Activated T-cell treated with anti-CD3 and anti-CD28 coated beads, Interleukin-2, amount 50 U/mL, for 1 hour (primary cell): ENCODE measurements at places on chromosomes 1 and 21.

DNA sequence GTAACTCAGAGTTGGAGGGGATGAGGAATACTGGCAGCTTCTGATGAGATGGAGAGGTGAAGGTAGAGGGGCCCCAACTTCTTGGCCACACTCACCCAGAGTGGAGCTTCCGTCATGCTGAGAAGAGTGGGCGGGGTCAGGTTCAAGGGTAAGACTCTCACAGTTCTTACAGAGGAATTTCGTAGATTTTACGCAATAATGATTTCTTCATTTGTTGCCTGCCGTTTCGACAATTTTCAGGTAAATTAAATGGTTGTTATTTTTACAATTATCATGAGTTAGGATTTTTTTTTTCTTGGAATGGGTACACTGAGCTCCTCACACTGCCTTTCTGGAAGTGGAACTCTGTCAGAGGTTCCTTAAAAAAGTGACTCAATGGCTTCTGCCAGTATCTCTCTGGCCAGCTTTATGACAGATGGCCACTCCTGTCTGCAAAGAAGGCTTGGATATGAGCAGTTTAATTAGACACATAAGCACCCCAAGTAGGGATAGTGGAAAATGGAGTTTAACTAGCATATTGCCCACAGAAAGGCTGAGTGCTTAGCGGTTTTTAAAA lies 13.8 kb upstream of the NLRP3 start:
- DNase-seq: no peak

- no peak for DNase-seq
Observed at GRCh38 chr21:46639489-46640386, 4.3 kb downstream of the PRMT2 start.

DNA sequence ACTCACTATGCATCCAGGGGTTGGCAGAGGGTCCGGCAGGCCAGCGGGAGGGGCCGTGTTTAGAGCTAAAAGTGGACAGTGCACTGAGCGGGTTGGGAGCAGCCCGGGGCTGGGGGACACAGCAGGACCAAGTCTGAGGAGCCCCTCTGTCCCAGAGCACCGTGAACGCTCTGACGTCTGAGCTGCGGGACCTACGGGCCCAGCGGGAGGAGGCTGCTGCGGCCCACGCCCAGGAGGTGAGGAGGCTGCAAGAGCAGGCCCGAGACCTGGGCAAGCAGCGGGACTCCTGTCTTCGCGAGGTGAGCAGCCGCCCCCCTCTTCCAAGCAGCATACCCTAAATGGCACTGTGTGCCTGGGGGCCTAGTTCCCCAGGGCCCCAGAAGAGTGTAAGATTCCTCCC lies 25.8 kb downstream of the MFAP2 start:
- DNase-seq: no peak

DNA sequence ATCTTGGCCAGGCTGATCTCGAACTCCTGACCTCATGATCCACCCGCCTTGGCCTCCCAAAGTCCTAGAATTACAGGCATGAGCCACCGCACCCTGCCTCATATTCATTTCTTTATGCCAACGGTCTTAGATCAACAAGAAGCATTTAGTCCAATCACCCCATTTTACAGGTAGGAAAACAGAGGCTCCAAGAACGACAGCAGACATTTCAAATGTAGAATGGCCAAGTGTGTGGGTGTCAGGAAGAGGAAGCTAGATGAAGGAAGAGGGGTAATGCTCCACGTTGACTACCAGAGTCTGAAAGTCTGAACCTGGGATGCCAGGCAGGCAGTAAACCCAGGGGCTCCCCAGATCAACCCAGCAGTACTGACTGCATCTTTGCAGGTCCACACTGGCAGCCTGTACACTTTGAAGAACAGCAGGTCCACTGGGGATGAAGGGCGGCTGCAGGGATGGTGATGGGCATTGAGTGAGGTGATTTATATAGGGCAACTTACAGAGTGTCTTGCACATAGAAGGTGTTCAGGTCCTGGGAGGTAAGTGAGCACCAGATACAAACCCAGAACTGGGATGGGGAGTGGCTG lies 120.2 kb downstream of the EPHB2 start:
- DNase-seq: no peak

DNA sequence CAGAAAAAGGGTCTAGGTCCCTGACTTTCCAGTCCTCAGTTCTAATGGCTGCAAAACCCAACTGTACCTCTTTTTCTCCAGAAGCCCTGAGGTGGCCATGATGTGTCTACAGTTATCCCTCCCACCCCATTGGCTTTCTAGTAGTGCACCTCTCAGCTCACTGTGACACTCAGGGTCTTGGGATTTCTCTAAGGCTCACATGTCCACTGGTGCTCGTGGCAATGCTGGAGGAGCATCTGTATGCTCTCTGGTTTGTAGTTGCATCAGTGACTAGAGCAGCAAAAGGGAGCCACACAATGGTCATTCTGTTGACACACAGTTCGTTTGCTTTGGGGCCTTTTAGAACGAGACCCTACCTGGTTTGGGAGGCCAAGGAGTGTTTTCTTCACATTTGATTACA lies 81.6 kb upstream of the SYT6 start:
- DNase-seq: no peak

- DNase-seq: no peak
Observed at GRCh38 chr21:29302359-29302875, 3.7 kb downstream of the BACH1 start.

- DNase-seq: no peak
Observed at GRCh38 chr1:56496821-56497772, 82.3 kb downstream of the PLPP3 start.

GRCh38 chr1:223394242-223394641 lies 1.0 kb downstream of the CCDC185 start:
- DNase-seq: no peak

GRCh38 chr1:113551728-113552127 lies 161.4 kb downstream of the MAGI3 start:
- no peak for DNase-seq

- no peak for DNase-seq
Observed at GRCh38 chr1:202251424-202252256, 58.0 kb downstream of the LGR6 start.

- no peak for DNase-seq
Observed at GRCh38 chr21:31897311-31897710, 24.5 kb downstream of the HUNK start.

DNA sequence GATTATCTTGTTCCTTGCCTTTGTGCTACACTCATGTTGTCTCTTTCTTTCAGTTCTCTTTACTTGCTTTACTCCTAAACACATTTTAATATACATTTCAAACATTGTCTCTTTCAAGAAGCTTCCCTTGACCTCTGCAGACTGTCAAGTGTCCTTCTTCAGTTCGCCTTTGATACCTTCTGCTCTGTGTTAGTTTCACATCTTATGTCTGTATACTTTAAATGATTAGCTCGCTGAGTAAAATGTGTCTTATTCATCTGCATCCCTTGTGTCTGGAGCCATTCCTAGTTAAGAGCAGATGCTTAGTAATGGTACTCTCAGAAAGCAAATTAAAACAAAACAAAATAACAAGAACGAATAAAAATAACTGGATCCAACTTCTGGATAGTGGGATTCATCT lies 303.3 kb downstream of the S1PR1 start:
- DNase-seq: no peak

DNA sequence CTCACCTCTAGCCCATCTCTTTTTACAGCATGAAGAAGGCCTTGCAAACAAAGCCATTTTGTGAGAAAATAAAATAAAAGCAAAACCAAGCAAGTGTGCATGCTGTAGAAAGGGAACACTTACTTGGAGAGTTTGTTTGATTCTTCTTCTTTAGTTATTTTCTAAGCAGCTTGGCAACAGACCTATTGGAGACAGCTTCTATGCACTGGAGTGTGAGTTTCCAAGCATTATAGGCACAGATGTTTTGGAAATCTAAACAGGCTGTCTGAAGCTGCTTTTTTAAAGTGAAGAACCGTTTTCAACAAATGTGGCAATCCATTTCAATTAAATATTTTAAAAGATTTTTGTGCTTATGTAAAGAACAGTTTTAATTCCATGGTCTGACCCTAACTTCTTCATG lies 76.6 kb downstream of the NGF start:
- no peak for DNase-seq

DNA sequence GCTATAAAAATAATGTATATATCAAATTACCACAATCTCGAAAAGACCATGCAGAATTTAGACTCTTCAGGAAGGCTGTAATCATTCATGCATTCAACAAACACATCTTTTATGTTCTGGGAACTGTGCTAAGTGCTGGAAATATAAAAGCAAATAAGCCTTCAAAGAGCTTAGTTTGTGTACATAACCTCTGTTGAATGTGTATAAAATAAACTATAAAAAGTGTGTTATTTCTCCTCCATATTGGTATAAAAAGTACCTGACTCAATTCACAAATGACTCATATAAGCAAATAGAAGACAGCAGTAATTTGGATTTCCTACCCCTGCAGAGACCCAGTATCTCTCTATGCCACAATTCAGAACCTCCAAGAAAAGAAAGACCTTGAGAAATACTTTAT lies 36.8 kb downstream of the RAB3GAP2 start:
- no peak for DNase-seq

GRCh38 chr1:222995236-222995580 lies 147.8 kb downstream of the TLR5 start:
- DNase-seq: no peak

- no peak for DNase-seq
Observed at GRCh38 chr1:116708255-116708900, 40.8 kb upstream of the IGSF3 start.

DNA sequence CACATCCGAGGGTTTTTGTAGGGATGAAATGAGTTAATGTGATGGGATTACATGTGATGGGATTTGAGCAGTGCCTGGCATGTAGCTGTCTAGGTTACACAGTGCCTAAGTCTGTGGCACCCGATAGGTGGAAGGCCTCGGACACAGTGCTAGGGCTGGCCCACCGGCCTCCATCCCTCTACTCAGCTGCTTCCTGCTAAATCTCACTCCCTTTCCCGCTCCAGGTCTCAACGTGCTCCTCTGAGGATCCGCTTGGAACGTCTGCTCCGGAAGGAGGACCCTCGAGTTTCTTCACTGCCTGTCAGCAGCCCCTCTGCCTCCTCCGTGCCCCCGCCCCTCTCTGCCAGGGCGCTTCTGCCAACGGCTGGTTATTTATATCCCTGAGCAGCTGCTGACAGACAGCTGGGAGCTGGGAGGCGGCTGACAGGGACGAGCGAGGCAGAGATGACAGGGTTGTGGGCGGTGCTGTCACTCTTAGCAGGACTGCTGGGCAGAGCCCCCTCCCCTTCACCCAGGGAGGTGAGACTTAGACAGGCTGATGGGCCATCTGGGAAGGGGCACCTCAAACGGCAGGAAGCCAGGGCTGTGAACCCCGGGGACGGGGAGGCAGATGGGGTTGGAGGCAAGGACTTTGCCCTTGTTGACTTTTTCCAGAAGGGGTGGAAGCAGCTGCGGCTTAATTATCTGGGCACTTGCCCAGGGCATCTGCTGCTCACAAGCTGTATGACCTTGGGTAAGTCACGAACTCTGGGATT lies 26.6 kb upstream of the LRRN2 start:
- DNase-seq: no peak

- no peak for DNase-seq
Observed at GRCh38 chr21:24188506-24188905, 1418.8 kb downstream of the MRPL39 start.

GRCh38 chr1:175380521-175381300 lies 188.1 kb upstream of the KIAA0040 start:
- DNase-seq: no peak

- DNase-seq: no peak
Observed at GRCh38 chr1:62198781-62199125, 4.1 kb downstream of the L1TD1 start.

DNA sequence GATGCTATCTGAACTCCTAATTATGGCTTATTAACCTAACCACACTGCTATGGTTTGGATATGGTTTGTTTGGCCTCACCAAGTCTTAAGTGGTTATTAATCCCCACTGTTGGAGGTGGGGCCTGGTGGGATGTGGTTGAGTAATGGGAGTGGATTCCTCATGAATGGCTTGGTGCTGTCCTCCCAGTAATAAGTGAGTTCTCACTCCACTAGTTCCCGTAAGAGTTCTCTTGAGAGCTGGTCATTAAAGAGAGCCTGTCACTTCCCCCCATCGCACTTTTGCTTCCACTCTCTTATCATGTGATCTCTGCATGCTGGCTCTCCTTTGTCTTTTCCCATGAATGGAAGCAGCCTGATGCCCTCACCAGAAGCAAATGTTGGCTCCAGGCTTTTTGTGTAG lies 328.8 kb downstream of the PLA2G4A start:
- DNase-seq: no peak

DNA sequence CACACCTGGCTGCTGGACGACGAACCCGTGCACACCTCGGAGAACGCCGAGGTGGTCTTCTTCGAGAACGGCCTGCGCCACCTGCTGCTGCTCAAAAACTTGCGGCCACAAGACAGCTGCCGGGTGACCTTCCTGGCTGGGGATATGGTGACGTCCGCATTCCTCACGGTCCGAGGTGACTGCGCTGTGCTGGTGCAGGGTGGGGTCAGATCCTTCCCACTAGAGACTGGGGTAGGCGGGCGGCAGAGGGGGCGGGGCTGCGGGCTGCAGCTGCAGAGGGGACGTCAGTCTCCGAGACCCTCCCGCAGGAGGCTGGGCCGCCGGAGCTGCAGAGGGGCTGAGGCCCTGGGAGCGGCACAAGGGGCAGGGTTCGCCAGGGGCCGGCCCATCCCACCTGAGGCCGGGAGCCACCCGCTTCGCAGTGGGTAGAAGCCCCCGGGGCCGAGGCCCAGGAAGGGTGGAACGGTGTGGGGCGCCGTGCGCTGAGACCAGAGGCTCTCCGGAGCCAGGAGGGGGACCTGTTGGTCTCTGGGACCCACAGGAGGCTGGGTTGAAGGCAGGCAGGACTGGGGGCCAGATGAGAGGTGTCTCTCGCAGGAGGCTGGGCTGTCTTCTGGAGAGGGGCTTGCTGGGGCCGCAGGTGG lies 90.6 kb downstream of the TRIM11 start:
- DNase-seq: peak; percentile 14

GRCh38 chr1:98975113-98975512 lies 29.5 kb downstream of the PLPPR5 start:
- DNase-seq: no peak

DNA sequence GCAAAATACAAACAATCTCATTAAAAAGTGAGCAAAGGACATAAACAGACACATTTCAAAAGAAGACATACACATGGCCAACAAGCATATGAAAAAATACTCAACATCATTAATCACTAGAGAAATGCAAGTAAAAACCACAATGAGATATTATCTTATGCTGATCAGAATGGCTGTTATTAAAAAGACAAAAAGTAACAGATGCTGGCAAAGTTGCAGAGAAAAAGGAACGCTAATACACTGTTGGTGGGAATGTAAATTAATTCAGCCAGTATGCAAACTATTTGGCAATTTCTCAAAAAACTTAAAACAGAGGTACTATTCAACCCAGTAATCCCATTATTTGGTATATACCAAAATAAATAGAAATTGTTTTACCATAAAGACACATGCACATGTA lies 32.2 kb upstream of the TNFSF18 start:
- DNase-seq: no peak

GRCh38 chr1:70899735-70900134 lies 147.9 kb downstream of the PTGER3 start:
- DNase-seq: no peak

GRCh38 chr1:159828176-159828575 lies 1.5 kb downstream of the SLAMF8 start:
- DNase-seq: no peak
